Stomach (tissue), 19 donors: ENCODE measurements at places on chromosomes 1 and 21. TPM values are rescaled to one million over a fixed set of nuclear protein-coding genes. Genes with fewer than 3 reads are reported as not detected.

- no peak for DNase-seq
- H3K4me3 ChIP-seq: no peak overlapping the region
- no peaks in the 10 kb centered on the region for H3K36me3 ChIP-seq
Observed at GRCh38 chr1:29447368-29447767, 211.0 kb downstream of the PTPRU start.

DNA sequence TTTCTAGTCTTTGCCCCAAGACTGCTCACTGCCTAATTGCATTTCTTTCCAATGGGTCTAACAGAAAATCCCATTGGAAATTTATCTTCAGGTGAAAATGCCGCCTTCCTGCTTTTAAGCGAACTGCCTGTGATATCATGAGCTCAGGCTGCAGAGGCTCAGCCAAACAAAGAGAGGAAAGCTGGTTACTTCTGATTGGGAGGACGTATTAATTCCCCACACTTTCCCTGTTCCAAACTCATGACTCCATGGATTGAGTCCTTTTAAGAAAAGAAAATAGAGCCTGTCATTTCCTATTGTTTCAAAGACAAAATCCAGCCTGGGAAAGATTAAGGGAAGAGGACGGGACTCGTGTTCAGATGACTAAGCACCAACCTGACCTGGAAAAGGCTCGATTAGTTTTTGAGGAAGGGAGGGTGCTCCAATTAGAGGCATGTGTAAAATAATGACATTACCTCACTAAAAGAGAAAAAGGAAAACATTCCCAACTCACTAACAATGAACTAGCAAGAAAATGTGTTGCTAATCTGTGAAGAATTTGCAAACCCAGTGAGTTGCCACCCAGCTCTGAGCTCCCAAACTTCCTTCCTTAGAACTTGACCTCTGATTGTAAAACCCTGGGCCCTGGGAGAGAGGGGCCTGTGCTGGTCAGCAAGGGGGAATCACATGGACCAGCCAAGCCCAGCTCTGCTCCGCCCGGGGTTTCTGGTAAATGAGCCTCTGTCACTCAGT, 61.2 kb downstream of the TCP10L start:
- peaks cover 6% of the 10 kb centered on the region for H3K4me1 ChIP-seq
- H3K27me3 ChIP-seq: no peaks in the 10 kb centered on the region
- no peak overlapping the region for H3K4me3 ChIP-seq
- no peak for DNase-seq
- no peak overlapping the region for H3K27ac ChIP-seq

DNA sequence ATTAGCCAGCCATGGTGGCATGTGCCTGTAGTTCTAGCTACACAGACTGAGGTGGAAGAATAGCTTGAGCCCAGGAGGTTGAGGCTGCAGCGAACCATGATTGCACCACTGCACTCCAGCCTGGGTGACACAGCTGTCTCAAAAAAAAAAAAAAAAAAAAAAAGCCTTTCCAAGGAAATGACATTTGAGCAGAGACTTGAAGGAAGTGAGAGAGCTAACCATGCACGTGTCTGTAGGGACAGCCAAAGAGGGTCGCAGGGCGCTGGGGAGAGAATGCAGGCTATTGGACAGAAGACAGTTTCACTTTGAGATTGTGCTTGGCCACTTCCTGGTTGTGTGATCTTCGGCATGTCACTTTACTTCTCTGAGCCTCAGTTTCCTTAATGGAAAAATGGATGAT, 6.8 kb downstream of the HCRTR1 start:
- H3K4me3 ChIP-seq: no peak overlapping the region
- H3K4me1 ChIP-seq: peaks cover 31% of the 10 kb centered on the region
- H3K36me3 ChIP-seq: peaks cover 22% of the 10 kb centered on the region
- no peak for DNase-seq
- H3K27me3 ChIP-seq: no peaks in the 10 kb centered on the region
- no peak overlapping the region for H3K27ac ChIP-seq

GRCh38 chr1:9825093-9826074, 1.6 kb upstream of the CLSTN1 start:
- H3K27ac ChIP-seq: peak overlapping the region; percentile 82
- no peaks in the 10 kb centered on the region for H3K27me3 ChIP-seq
- peak overlapping the region; percentile 96 for H3K4me3 ChIP-seq
- DNase-seq: peak; percentile 87

GRCh38 chr1:177793900-177794299, 176.0 kb downstream of the SEC16B start:
- no peak overlapping the region for H3K4me3 ChIP-seq
- H3K4me1 ChIP-seq: no peaks in the 10 kb centered on the region
- no peak for DNase-seq
- no peak overlapping the region for H3K27ac ChIP-seq
- no peaks in the 10 kb centered on the region for H3K36me3 ChIP-seq

- H3K36me3 ChIP-seq: no peaks in the 10 kb centered on the region
- H3K27ac ChIP-seq: no peak overlapping the region
- H3K4me3 ChIP-seq: no peak overlapping the region
- H3K27me3 ChIP-seq: peaks cover 29% of the 10 kb centered on the region
- no peak for DNase-seq
- H3K4me1 ChIP-seq: no peaks in the 10 kb centered on the region
Observed at GRCh38 chr1:9670085-9670484, 18.6 kb downstream of the PIK3CD start.

DNA sequence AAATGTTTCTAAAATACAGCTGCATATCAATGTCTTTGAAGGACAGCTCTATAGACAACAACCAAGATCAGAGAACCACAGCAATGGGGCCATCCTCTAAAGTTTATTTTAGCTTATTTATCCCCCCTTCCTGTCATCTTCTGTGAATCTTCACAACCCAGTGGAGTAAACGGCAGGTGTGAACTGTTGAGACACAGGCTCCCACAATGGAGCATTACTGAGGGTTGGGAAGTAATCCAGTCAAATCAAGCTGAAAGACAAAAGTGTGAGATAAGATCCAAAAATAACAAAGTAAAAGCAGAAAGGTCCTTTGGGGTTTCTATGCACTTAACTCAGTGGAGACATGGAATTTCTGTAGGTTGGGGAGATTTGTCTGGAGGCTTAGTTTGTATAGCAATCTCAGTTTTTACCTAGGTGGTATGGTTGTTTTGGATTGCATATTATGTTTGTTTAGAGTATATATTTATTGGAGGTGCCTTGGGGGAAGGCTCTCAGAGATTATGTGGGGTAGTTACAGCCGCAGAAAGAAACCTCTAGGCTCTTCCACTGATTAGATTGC, 286.9 kb upstream of the ADGRL2 start:
- H3K4me1 ChIP-seq: peaks cover 13% of the 10 kb centered on the region
- no peak for DNase-seq
- no peaks in the 10 kb centered on the region for H3K27me3 ChIP-seq
- no peaks in the 10 kb centered on the region for H3K36me3 ChIP-seq
- no peak overlapping the region for H3K4me3 ChIP-seq
- no peak overlapping the region for H3K27ac ChIP-seq

- no peaks in the 10 kb centered on the region for H3K27me3 ChIP-seq
- no peak overlapping the region for H3K4me3 ChIP-seq
- DNase-seq: no peak
- no peaks in the 10 kb centered on the region for H3K36me3 ChIP-seq
- no peak overlapping the region for H3K27ac ChIP-seq
Observed at GRCh38 chr21:37711286-37711829, 204.9 kb downstream of the KCNJ6 start.

DNA sequence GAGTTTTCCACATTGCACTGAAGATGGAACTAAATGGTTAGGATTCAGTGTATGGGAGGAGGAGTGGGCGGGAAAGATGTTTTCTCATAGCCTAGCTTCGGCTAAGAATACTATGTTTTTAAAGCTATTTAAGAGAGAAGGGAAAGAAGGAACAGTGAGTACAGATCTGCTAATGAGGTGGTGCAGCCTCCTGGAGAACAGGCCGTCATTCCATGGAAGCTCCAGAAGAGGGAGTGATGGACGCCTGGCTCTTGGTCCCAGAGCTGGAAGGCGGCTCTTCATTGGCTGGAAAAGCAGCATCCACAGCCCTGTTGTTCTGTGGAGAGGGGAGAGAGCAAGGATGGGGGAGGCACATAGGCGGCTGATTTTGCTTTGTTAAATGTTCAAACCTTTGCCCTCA, 6.9 kb downstream of the CAMK1G start:
- H3K36me3 ChIP-seq: no peaks in the 10 kb centered on the region
- no peak overlapping the region for H3K27ac ChIP-seq
- peaks cover 6% of the 10 kb centered on the region for H3K27me3 ChIP-seq
- H3K4me3 ChIP-seq: no peak overlapping the region
- peaks cover 8% of the 10 kb centered on the region for H3K4me1 ChIP-seq

The RAP1GAP gene
- total RNA-seq: 117 TPM

The AZIN2 gene
- total RNA-seq: not detected
